ENCODE measurements at places on chromosomes 7 and 10.

DNA sequence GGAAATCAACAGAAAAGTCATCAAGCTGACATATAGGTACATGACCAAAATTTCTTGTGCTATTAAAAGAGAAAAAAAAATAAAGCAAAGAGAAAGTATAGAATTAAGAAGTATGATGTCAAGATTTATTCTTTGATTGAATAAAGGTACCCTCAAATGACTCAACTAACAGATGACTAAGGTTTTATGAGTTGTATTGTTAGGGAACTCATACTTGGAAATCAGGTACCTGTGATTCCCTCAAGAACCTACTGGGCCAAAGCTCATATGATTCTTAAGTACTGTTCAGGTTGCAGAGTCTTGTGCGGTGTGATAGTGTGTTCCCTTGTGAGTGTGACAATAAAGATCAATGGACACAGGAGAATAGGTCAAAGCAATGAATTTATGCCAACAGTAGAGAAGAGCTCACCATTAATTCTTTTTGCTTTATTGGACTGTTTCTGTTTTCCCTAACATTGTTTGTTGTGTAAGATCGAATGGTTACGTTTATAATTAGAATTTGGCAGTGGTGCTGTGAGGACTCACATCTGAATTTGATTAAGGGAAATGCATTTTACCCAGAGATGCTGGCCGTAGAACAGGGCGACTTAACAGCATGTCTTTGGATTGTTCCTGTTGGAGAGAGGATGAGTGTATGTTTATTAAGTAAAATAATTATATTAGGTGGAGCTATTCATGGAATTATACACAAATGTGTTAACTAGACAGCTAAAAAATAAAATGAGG, 293.2 kb upstream of the SEMA3D start:
- DNase-seq = no peak

DNA sequence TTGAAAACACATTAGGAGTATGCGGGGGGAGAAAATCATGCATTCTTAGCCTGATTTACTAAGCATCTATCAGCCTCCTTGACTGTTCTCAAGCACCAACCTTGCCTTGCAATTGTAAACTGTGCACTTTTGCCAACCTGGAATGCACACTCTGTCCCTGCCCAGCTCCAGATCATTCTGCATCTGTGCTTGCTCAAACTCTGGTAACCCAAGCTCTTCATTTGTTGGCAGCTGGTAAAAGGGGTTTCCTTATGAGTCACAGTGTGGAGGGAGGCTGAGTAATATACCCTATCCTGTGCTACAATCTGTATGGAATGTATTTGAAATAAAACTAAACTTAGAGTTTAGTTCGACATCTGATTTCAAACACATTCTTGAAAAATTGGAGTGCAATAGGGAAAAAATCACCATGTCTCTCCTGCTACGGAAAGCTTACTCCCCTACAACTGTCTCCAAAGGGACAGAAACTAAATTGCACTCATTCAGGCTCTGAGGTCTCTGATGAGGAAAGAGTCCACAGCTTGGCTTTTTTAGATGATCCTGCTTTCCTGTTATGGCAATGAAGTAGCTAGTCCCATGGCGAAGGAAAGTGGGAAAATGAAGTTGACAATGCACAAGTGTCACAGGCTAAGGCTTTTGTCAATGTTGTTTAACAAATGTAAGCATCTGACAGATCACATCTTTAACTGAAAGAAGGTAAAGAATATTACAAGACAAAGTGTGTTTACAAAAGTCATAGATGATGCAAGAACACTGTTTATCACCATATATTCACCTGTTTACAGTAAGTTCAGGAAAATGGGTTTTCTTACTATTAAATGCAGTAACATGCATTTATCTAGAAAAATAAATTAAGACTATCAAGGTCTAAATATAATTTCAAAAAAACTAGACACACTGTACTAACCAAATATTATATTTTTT, 61.9 kb downstream of the TES start:
- DNase-seq = no peak

- DNase-seq = no peak
Observed at GRCh38 chr7:36795451-36796021, 71.2 kb upstream of the AOAH start.

GRCh38 chr7:2200584-2200980, 32.2 kb downstream of the MAD1L1 start:
- no peak for DNase-seq

DNA sequence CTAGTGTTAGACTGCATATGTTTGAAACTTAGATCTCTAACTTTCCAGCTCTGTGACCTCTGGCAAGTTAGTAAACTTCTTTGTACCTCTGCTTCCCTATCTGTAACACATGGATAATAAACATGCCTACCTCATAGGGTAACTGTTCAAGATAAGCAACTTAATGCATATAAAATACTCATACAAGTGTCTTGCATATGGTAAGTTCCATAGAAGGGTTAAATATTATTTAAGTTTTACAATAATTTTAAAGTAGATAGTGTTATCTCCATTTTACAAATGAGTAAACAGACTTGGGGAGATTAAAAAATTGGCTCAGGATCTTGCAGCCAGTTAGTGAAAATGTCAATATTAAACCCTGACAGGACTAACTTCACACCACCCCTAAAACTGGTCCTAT, 30.1 kb upstream of the CD36 start:
- DNase-seq = no peak

DNA sequence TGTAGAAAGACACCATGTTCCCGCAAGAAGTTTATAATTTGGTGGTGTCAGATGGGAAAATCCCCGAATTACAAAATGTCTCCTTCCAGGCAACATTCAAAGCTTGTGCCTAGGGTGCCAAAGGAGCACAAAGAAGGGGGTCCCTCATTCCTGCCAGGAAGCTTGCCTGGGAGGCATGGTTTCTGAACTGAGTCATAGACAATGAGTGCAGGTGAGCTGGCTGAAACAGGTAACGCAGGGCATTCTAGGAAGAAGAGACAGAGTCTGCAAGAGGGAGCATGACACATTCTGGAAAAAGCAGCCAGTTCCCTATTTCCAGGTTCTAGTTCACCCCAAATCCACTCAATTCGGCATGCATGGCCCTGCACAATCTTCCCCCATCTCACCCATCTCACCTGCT, 11.9 kb upstream of the CALU start:
- no peak for DNase-seq

- DNase-seq = no peak
Observed at GRCh38 chr7:46428295-46428694, 507.2 kb upstream of the IGFBP3 start.

DNA sequence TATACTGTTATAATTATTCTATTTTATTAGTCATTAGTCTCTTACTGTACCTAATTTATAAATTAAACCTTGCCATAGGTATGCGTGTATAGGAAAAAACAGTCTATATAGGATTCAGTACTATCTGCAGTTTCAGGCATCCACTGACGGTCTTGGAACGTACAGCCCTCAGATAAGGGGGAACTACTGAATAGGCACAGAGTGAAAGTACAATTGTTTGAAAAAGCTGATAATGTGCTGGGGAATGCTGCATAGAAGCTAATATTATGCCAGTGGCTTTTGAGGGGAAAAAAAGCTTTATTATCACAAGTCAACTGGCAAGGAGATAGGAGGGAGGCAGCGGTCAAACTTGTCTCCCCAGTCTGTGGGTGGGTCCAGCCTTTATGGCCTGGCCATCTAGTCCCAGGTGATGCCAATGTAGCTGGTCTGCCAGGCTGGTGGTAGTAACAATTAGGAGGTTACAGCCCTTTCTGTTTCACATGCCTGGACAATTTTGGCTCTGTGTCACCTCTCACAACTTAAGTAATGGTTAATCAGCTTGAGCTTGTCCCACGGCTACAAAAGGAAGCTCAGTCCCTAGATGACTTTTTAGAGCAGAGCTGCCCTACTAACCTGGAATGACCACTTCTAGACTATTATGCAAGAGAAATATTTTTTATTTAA, 8.3 kb upstream of the FMC1 start:
- no peak for DNase-seq

GRCh38 chr7:55515569-55516279, 56.6 kb downstream of the VOPP1 start:
- no peak for DNase-seq

GRCh38 chr7:69859342-69859741, 261.1 kb downstream of the AUTS2 start:
- DNase-seq = no peak

GRCh38 chr10:101639141-101639900, 51.2 kb downstream of the DPCD start:
- DNase-seq = no peak

- DNase-seq = no peak
Observed at GRCh38 chr10:103616705-103617601, 123.4 kb downstream of the NEURL1 start.

- no peak for DNase-seq
Observed at GRCh38 chr10:6598679-6599078, 18.6 kb upstream of the PRKCQ start.

- DNase-seq = no peak
Observed at GRCh38 chr7:158805937-158806336, 23.4 kb downstream of the ESYT2 start.

DNA sequence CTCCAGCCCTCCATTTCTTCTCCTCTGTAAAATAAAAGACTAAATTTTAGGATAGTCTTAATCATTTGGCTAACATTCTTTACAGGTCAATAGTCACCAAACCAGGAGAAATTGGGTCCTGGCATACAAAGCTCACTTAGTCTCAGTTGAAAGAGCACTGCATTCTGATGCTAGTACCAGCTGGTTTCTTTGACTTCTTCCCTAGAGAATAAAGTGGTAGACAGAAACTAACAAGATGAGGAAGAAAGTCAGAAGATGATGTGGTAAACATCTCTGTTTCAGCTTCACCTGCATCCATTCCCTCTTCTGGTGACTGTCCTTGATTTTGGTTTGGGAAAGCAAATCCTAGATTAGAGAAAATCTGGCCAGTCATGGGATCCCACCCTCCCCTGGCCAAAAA, 37.2 kb downstream of the NKX2-3 start:
- no peak for DNase-seq

GRCh38 chr7:156854654-156855053, 38.3 kb downstream of the LMBR1 start:
- no peak for DNase-seq

- no peak for DNase-seq
Observed at GRCh38 chr7:94605031-94605430, 50.9 kb downstream of the SGCE start.

DNA sequence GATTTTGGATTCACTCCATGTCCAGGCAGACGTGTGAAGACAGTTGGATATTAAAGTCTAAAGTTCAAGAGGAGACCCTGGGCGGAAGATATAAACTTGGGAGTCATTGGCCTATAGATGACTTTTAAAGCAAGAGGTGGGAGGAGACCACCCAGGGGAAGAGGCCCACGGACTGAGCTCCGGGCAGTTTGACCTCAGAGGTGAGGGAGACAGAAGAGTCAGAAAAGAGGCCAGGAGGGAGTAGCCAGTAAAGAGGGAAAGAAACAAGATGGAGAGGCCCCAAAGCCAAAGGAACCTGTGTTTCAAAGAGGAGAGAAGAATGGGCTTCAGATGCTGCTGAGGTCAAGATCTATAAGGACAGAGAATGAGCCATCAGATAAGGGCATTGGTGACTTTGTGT, 11.4 kb downstream of the CARD11 start:
- no peak for DNase-seq

GRCh38 chr7:15292138-15292537, 269.7 kb downstream of the AGMO start:
- DNase-seq = no peak

- no peak for DNase-seq
Observed at GRCh38 chr10:34705563-34705962, 109.5 kb downstream of the PARD3 start.

DNA sequence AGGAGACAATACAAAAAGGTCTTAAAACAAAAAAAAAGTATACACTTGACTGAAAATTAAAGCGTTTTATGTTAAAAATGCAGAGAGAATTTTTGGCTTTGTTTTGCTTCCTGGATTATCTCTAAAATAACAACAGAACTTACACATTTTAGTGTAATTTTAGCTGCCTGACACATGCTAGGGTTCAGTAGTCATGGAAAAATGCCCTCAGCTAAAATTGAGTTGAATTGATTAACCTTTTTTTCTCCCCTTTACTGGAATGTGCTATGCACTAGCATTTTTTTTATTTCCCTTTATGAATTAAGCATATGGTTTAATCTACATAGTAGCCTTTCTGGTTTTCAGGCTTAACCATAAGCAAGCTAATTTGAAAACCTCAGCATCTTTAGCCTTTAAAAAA, 89.9 kb downstream of the ZNF277 start:
- DNase-seq = no peak

DNA sequence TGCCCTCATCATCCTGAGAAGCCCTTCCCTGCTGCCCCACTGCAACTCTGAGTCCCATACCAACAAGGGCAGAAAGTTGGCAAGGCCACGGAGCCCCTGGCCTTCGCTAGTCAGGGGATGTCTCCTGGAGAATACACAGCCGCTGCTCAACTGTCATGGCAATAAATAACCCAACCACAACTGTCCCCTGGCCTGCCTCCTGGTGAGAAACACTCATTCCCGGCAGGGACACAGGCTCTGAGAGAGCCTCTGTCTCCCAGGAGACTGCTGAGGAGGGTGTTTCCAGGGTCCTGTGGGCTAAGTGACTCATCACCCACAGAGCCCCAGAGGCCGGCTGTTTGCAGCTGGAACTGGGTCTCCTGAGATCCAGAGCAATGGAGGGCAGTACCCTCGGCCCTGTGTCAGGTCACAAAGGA, 354.1 kb downstream of the TNS3 start:
- DNase-seq = no peak

DNA sequence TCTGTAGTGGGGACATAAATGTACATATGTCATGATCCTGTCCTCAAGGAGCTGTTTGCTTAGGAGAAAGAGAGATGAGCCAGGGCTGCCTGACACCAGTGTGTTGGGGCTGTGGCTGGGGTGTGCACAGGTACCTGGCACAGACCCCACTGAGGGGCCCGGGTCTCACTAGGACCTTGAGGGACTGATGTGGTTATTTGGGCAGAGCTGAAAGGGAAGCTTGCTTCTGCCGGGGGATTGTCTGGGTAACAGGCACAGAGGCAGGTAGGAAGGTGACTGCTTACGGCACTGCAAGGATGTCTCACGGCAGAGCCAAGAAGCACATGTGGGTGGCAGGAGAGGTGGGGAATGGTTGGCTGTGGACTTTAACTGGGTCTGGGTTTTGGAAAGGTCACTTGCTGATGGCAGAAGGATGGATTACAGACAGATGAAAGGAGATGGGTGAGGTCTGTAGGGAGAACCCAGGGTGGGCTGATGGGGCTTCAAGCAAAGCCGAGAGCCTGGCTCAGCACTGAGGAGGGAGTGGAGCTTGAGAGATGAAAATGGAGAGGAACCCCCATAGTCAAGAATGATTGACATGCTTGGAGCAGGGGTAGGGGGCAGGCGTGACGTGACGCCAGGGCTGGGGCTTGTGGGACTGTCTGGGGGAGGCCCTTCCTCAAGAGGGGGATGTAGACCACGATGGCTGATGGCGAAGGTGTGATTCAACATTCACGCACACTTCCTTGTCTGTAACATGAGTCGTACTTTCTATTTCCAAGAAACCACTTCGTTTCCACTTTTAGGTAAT, 207.7 kb upstream of the SHH start:
- DNase-seq = no peak

GRCh38 chr7:1885465-1886226, 215.6 kb downstream of the ELFN1 start:
- DNase-seq = peak; percentile 19

GRCh38 chr7:19899529-19899928, 126.1 kb upstream of the TMEM196 start:
- DNase-seq = no peak

- no peak for DNase-seq
Observed at GRCh38 chr7:1296356-1296981, 63.8 kb downstream of the UNCX start.

Measured in CD4-positive, alpha-beta memory T cell (primary cell).